ENCODE measurements at places on chromosomes 2 and 18.
A peak's percentile ranks its signal among the peaks of the same experiment; 100 is the strongest.

DNA sequence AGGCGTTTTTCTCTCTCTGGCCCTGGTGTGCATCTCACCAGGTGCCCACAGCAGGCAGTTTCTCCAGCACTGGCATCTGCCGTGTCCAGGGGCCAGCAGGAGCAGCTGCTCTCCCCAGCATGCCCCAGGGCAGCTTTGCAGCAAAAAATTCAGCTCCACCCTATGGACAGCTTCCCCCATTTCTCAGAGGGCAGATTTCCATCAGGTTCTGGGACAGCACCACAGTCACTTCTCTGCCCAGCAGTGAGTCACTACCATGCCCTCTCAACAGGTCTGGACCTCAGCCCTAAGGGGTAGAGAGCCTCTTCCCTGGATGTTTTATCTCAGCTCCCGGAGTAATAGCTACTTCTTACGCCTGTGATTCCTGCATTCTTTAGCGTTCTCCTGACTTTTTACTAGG, 170.2 kb upstream of the RAB12 start:
- DNase-seq: no peak

DNA sequence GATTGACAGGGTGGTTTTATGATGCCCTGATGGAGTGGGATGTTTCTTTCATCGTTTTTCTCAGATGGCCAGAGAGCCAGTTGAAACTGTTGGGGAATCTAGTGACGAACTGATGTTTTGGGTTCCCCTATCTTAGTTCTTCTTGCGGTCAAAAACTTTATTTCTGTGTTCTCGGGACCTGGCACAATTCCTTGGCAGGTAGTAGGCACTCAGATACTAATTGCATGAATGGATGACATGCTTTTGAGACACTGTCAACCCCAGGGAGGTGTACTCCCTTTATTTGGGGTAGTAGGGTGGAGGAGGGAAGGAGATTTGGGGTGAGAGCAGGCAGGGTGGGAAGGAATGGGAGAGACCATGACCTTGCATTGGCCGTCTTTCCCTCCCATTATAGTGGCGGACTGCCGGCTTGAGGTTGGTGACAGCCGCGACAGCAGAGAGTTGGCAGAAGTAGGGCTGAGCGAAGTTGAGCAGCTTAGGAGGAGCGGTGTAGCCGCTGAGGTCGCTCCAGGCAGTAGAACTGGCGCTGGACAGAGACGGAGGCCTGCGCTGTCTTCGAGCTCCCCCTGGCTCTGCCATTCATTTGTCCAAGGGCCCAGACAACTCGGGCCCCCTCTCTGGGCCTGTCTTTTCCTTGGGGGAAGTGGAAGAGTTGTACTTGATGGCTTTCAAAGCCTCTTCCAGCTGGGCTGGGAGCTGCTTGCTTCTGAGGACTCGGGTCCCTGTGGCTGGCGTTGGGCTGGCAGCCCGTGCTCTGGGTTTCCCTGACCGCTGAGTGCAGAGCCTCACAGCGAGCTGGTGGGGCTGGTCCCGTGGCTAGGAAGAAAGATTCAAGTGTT, 2.6 kb downstream of the TET3 start:
- DNase-seq: no peak

- no peak for DNase-seq
Observed at GRCh38 chr18:77127769-77128671, 4.6 kb downstream of the MBP start.

DNA sequence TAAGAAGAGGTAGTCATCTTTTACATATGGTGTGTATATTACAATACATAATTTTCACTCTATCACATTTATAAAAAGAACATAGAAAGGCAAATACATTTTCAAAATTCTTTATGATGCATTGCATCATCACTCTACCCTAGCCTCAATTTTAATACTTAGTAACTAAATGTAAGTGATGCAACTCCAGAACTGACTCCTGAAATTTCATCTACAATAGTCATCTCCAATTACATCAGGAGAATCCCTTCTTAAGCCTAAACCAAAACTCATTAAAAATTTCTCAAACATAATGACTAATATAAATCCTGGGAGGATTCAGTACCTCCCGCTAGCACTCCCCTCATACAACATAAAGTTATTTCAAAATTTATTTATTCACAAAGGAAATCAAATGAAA, 15.9 kb downstream of the TMX3 start:
- no peak for DNase-seq

- DNase-seq: no peak
Observed at GRCh38 chr2:109324861-109325260, 195.9 kb downstream of the SH3RF3 start.

GRCh38 chr2:28915939-28916338, 21.5 kb downstream of the WDR43 start:
- DNase-seq: no peak

DNA sequence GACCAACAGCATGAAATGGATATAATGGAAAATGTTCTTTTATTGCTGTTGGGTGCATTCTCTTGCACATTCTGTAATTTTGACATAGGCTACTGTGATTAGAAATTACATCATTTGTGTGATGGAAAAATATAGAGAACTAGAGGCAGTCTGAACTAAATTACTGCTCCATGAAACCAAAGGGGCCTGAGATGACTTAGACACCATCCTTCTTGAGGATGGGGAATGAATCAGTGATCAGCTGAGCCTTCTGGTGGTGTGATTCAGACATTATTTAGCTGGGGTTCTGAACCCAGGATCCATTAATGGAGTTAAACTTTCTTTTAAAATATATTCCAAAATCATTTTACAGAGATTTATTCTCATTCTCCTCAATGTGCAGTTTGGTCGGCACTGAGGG, 135.8 kb downstream of the LDLRAD4 start:
- DNase-seq: no peak

GRCh38 chr2:98726735-98727368, 4.1 kb downstream of the MGAT4A start:
- no peak for DNase-seq

DNA sequence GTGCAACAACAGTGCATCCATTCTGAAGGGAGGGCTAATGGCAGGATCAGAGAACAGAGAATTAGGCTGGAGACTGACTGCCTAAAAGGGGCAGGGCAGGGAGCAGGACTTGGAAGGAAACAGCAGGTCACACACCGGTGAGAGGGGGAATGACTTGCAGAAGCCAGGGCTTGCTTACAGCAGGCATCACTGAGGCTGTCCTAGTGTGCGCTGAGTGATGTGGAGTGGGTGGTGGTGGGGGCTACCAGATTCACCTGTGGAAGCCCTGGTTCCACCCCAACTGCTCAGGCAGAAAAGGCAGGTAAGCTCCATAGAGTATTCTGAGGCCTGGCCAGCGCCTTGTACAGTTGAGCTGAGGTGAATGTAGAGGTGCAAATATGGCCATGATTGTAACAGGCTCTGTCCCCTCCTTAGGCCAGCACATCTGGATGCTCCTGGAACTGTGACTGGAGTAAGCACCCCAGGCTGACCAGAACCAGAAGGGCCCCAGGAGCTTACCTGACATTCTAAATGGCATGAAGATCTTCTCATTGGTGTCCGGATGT, 49.4 kb downstream of the SFXN5 start:
- DNase-seq: no peak

DNA sequence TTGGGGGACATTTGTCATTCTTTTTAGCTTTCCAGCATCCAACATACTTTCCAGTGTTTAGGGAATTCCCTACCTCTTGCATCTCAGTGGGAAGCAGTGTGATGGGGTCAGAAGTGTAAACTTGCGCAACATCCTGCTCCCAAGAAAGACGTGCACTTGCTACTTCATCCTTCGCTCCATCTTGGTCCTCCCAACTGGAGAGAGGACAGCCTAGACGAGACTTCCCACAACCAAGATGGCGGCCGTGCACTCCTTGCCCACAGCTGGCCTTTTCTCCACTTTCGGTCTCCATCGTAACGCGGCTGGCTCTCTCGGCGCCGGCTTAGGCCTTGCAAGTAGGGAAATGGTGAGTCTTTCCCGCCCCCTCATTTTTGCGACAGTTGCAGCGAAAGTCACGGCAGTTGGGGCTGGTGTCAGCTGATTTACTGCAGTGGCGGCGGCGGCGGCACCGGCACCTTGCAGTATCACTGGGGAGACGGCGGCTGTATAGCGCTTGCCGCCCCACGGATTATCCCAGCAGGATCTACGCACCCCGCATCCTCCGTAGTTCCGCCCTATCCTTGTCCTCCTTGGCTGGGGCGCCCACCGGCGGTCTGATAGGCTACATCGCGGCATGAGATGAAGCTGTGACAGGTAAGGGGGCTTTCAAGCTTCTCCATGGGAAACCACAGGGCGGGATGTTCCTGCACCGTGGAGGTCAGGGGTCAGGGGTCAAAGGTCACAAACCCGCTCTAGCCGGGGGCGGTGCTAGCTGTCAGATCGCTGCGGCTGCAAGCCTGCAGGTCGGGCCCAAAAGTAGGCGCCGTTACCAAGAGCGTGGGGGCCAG, at the start of gene WDR7:
Gene WDR7 (plus strand): TSS at position 416 of the 827 bp plus-strand sequence. CDS start 21,157 bp downstream, outside the sequence.
- DNase-seq: peak; percentile 75

DNA sequence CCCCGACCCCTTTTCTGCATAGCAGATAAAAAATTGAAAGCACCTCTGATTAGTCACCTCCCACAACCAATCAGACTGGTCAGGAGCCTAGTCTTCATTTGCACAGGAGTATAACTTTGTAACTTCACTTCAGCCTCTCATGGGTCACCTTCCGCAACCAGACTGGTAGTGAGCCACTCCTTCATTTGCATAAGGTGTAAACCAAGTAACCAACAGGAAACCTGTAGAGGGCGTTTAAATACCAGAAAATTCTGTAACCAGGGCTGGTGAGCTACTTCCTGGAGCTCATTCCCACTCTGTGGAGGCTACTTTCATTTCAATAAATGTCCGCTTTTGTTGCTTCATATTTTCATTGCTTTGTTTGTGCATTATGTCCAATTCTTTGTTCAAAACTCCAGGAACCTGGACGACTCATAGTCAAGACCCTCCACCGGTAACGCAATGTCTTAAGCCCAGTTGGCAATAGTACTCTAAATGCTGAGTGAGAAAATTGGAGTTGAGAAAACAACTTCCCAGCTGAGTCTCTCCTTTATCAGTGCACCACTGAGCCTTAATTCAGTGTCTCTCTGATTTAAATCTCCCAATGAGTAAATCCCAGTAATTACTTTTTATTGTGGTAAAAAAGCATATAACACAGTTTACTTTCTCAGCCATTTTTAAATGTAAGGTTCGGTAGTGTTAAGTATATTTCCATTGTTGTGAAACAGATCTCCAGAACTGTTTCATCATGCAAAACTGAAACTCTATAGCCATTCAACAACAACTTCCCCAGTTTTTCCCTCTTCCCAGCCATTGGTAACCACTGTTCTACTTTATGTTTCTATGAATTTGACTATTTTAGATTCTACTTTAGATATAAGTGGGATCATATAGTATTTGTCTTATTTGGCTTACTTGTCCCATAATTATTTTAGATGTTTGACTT, 392.7 kb upstream of the SLC8A1 start:
- no peak for DNase-seq

DNA sequence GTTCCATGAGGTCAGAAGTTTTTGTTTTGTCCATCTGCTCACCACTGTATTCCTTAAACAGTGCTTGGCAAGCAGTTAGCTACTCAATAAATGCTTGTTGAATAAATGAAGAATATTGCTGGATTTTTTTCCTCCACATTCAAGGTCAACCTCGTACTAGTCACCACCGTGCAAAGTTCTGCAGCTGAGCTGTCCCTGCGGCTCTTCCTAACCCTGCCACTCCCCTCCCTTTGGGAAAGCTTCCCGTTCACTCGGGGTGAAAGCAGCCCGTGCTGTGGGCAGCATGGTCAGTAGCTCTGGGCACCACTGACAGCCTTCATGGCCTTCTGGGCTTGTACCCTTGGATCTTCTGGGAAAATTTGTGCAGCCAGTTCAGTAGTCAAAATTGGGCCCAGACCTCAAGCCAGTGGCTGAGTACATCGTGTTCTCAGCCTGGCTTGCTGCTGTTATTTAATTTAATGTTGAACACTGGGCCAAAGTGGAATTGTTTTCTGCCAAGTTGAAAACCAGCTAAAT, 469.3 kb upstream of the RAB12 start:
- no peak for DNase-seq

DNA sequence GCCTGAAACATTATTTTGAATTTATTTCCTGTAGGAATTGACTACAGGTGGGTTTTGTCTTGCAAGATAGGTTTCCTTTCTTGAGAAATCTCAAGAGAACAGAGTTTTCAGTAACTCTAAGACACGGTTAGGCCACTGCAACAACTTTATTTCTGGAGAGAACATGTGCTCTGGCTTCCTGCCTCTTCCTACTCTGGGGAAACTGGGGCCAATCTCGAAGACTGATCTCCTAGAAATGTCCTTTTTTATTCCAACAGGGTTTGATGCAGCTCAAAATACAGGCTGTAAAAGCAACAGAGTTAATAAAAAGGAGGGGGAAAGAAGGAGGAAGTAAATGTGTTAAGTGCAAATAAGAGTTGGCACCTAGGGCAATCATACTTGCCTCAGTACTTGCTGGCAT, 4.0 kb upstream of the SLC20A1 start:
- DNase-seq: no peak

- no peak for DNase-seq
Observed at GRCh38 chr2:113922784-113923183, 32.9 kb downstream of the ACTR3 start.

GRCh38 chr2:120404941-120405758, 59.2 kb downstream of the INHBB start:
- DNase-seq: no peak

DNA sequence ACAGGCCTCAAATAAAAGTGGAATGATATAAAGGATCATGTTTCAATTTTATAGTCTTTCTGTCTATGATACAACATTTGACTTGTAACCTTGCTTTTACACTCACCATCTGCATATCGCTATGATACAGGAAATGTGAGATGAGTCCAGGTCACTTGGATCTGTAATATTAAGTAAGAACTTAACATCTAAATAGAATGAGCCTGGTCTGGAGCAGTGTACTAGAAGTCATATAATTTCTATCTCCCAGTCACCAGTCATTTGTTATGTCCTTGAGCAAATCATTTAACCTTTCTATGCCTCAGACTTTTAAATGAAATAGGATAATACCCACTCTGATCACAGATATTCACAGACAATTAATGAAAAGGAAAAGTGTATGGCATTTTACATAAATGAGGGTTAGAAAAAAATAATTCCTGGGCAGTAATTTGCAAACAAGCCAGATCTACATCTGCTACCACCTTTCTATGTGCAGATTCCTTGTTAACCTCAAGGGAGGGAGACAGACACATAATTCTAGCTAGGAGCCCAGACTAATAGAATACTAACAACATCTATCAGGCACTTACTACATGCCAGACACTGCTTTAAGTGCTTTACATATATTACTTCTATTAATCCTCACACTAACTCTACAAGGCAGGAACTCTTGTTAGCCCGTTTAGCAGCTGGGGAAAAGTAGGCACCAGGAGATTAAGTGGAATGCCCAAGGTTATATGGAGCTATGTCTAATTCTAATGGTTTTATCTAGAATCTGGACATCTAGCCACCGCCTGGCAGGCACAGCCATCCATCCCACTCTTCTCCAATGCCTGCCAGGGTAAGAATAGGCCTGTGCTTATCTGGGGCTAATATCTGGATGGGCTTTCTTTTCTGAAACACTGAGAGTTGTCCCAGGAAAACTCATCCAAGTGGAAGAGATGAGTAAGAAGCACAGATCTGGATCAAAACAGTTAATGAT, 313.6 kb upstream of the CDH20 start:
- DNase-seq: no peak
